ENCODE measurements at places on chromosomes 5 and 9. TPM values are rescaled to one million over a fixed set of nuclear protein-coding genes. Genes with fewer than 3 reads are reported as not detected.

The IFNA4 gene
- total RNA-seq: not detected

The PRLR gene
- total RNA-seq: 13.3 TPM

The FBXL7 gene
- 21.1 TPM for total RNA-seq

The BHMT gene
- not detected for total RNA-seq

The PCDHA1 gene
- total RNA-seq: not detected

The NOXA1 gene
- 2.9 TPM for total RNA-seq

The FAM151B gene
- total RNA-seq: 0.98 TPM

The F2R gene
- total RNA-seq: 7.1 TPM

The PCDHA4 gene
- total RNA-seq: 2.0 TPM

The SLC34A1 gene
- total RNA-seq: not detected

The CRAT gene
- total RNA-seq: 59.9 TPM

The SEMA5A gene
- total RNA-seq: 9.3 TPM

The GABRG2 gene
- 0.74 TPM for total RNA-seq

The SLC2A8 gene
- 13.8 TPM for total RNA-seq

The DMXL1 gene
- total RNA-seq: 56.5 TPM

The C5orf58 gene
- not detected for total RNA-seq

The FREM1 gene
- 2.7 TPM for total RNA-seq

The SHC3 gene
- 6.1 TPM for total RNA-seq

The IFNA13 gene
- total RNA-seq: not detected

The CCDC180 gene
- total RNA-seq: 7.6 TPM

The SPATA31C1 gene
- total RNA-seq: not detected

The GPR151 gene
- not detected for total RNA-seq

The PAEP gene
- not detected for total RNA-seq

The LMAN2 gene
- total RNA-seq: 166 TPM

The STRBP gene
- 9.1 TPM for total RNA-seq

The SLC6A18 gene
- not detected for total RNA-seq

The ZNF346 gene
- 52.1 TPM for total RNA-seq

The CFAP77 gene
- not detected for total RNA-seq

The NMUR2 gene
- total RNA-seq: not detected

The GARIN3 gene
- not detected for total RNA-seq

The ZCCHC7 gene
- total RNA-seq: 15.2 TPM

The ARL14EPL gene
- total RNA-seq: not detected

The CFAP90 gene
- total RNA-seq: 2.5 TPM

The SPACA9 gene
- 2.7 TPM for total RNA-seq

The PFN3 gene
- not detected for total RNA-seq

The PTGES2 gene
- 101 TPM for total RNA-seq

The SLC6A3 gene
- 0.49 TPM for total RNA-seq

The TMOD1 gene
- total RNA-seq: 21.1 TPM

The CTXN3 gene
- total RNA-seq: not detected

The CEL gene
- 0.74 TPM for total RNA-seq

The SPINK13 gene
- total RNA-seq: not detected

The EPB41L4A gene
- 27.5 TPM for total RNA-seq

The TAL2 gene
- total RNA-seq: not detected

The SPRY4 gene
- 13.5 TPM for total RNA-seq

The IFNA2 gene
- total RNA-seq: not detected

The FBXW5 gene
- 125 TPM for total RNA-seq

The IRX4 gene
- 26.8 TPM for total RNA-seq

The PCDHA10 gene
- total RNA-seq: 0.25 TPM

The ELOVL7 gene
- total RNA-seq: 3.9 TPM

The ADAMTS6 gene
- total RNA-seq: 1.5 TPM

The HRCT1 gene
- total RNA-seq: 5.4 TPM

The MSX2 gene
- total RNA-seq: 1.2 TPM
